ENCODE measurements at places on chromosomes 11 and 22.

DNA sequence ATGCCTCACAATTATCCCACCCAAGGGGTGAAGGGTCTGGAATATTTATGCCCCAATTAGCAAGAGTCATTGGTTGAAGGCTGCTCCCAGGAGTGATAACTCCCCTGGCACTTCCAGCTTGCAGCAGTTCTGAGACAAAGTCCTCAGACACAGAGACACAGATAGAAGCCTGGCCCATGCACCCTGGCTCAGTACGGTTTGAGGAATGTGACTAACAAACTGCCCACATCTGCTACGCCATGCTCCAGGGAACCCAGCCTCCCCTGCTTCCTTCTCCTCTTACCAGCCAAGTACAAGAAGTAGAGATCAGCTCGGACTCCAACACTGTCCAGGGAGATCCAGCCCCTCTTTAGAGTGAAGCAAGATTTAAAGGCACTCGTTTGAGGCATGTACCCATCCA is 48.5 kb upstream of the BMAL1 start:
- H3K4me3 ChIP-seq: no peak overlapping the region
- H3K27ac ChIP-seq: no peak overlapping the region
- no peaks in the 10 kb centered on the region for H3K27me3 ChIP-seq
- peaks cover 8% of the 10 kb centered on the region for H3K4me1 ChIP-seq
- no peaks in the 10 kb centered on the region for H3K36me3 ChIP-seq

- H3K36me3 ChIP-seq: no peaks in the 10 kb centered on the region
- no peak overlapping the region for H3K27ac ChIP-seq
- H3K27me3 ChIP-seq: no peaks in the 10 kb centered on the region
- H3K4me1 ChIP-seq: no peaks in the 10 kb centered on the region
- H3K4me3 ChIP-seq: no peak overlapping the region
Observed at GRCh38 chr11:113796663-113797259, 17.2 kb downstream of the CLDN25 start.

- H3K4me3 ChIP-seq: no peak overlapping the region
- no peaks in the 10 kb centered on the region for H3K36me3 ChIP-seq
- no peaks in the 10 kb centered on the region for H3K27me3 ChIP-seq
- H3K27ac ChIP-seq: no peak overlapping the region
- no peak for DNase-seq
Observed at GRCh38 chr11:96088914-96089313, 165.0 kb upstream of the MTMR2 start.

DNA sequence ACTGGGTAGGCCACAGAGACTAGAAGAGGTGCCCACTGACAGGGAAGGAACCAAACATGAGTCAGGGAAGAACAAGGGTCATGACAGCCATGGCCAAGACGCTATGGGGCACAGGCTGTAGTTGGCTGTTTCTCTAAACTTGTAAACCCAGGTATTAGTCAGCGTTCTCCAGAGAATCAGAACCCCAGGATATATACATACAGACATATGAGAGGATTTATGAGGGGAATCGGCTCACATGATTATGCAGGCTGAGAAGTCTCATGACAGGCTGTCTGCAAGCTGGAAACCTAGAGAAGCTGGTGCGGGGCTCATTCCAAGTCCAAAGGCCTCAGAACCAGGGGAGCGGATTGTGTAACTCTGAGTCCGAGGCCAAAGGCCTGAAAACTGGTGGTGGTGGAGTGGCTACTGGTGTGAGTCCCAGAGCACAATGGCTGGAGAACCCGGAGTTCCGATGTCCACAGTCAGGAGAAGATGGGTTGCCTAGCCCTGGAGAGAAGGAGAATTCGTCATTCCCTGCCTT is 29.7 kb upstream of the CD81 start:
- H3K4me1 ChIP-seq: no peaks in the 10 kb centered on the region
- H3K27ac ChIP-seq: no peak overlapping the region
- no peaks in the 10 kb centered on the region for H3K27me3 ChIP-seq
- no peak overlapping the region for H3K4me3 ChIP-seq

DNA sequence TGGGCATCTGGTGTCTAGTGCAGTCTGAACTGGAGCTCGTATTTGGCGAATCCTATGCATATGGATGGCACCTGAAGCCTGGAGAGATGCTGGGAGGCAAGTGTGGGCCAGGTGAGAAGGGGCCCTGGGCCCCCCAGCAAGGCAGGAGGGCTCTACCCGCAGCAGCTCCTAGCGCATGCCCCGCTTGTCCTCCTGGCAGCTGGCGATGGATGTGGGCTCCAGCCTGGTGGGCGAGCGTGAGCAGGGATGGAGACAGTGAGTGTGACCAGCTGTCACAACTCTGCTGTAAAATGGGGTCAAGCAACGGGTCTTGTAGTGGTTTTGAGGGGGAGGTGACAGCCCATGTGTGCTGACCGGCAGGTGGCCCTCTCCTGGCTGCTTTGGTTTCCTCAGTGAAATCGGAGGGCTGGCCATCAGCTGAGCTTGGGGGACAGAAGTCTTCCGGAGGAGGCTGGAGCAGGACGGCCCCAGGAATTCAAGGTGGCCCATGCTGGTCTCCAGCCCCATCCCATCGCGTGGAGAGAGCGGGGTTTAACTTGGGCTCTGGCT is 12.0 kb downstream of the FRMD8 start:
- no peaks in the 10 kb centered on the region for H3K27me3 ChIP-seq
- no peaks in the 10 kb centered on the region for H3K36me3 ChIP-seq

- H3K27me3 ChIP-seq: no peaks in the 10 kb centered on the region
- no peak overlapping the region for H3K27ac ChIP-seq
- no peak for DNase-seq
- no peaks in the 10 kb centered on the region for H3K4me1 ChIP-seq
- H3K36me3 ChIP-seq: no peaks in the 10 kb centered on the region
Observed at GRCh38 chr11:117837791-117838190, 13.2 kb upstream of the FXYD2 start.

- H3K27ac ChIP-seq: no peak overlapping the region
- no peaks in the 10 kb centered on the region for H3K4me1 ChIP-seq
- H3K36me3 ChIP-seq: peaks cover 7% of the 10 kb centered on the region
- no peak overlapping the region for H3K4me3 ChIP-seq
- no peak for DNase-seq
Observed at GRCh38 chr11:116762132-116762531, 10.7 kb downstream of the BUD13 start.

DNA sequence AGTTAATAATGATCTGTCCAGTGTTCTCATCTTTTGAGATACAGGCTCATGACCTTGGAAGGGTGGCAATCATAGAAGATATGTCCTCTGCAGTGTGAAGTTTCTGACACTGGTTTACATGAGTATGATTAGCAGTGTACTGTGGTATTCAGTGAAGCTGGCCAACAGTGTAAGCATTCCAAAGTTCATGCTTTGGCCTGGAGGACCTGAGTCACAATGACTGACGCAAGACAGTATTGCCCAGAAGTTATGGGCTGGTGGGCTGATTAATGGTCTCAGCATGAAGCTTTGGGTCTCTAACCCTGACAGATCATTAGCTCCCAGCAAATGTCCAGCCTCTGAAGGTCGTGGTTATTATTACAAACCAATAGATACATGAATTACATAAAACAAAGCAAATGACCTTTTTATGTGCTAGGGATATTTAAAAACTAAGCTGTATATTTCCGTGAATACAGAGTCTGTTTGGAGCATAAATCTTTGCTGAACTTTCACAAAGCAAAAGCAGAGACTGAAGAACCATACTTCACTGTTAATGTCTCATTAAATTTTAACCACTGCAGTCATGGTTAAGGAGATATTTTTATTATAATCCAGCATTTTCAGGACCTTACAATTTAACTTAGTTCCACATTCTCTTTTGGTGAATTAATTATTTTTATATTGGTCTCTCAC is 28.3 kb upstream of the USP47 start:
- H3K27me3 ChIP-seq: no peaks in the 10 kb centered on the region
- DNase-seq: no peak
- no peaks in the 10 kb centered on the region for H3K4me1 ChIP-seq
- no peak overlapping the region for H3K4me3 ChIP-seq
- H3K27ac ChIP-seq: no peak overlapping the region

DNA sequence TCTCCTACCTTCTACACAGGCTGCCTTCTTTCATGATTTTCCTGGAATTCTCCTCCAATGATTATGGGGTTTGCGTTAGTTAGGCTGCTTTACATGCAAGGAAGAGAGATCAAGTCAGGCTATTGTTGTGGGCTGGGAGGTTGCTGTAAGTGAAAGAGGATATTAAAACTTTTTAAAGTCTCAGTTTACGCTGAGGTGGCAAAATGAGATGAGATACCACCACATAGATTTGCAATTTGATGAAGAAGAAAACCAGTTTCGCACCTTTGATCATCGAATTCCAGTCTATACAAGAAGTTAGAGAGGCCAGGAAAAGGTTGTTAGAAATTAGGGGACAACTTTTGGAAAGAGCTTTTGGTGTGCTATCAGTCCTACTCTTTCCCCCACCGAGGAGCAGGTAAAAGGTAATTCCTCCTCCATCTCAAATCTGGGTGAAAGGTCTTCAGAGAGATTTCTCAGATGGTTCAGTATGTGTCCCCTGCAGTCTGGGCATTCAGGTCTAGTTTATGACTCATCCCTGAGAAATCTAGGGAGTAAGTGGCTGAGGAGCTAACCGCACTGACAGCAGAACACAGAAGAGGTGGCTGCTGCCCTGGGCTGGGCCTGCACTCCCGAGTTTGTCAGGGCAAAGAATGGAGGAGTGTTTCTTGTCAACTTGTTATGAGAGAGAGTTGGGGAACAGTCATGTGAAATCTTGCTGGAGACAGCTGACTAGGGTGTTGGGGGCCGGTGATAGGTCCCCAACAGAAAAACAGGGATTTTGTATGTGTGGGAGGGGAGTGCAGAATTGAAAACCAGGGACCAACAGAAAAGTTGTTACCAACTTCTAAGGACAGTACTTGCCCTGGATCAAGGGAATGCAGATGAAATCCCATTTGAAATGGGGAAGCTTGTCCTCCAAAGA is 34.7 kb downstream of the CCDC83 start:
- no peaks in the 10 kb centered on the region for H3K27me3 ChIP-seq
- peaks cover 8% of the 10 kb centered on the region for H3K4me1 ChIP-seq
- H3K4me3 ChIP-seq: no peak overlapping the region
- no peak for DNase-seq
- H3K27ac ChIP-seq: no peak overlapping the region

DNA sequence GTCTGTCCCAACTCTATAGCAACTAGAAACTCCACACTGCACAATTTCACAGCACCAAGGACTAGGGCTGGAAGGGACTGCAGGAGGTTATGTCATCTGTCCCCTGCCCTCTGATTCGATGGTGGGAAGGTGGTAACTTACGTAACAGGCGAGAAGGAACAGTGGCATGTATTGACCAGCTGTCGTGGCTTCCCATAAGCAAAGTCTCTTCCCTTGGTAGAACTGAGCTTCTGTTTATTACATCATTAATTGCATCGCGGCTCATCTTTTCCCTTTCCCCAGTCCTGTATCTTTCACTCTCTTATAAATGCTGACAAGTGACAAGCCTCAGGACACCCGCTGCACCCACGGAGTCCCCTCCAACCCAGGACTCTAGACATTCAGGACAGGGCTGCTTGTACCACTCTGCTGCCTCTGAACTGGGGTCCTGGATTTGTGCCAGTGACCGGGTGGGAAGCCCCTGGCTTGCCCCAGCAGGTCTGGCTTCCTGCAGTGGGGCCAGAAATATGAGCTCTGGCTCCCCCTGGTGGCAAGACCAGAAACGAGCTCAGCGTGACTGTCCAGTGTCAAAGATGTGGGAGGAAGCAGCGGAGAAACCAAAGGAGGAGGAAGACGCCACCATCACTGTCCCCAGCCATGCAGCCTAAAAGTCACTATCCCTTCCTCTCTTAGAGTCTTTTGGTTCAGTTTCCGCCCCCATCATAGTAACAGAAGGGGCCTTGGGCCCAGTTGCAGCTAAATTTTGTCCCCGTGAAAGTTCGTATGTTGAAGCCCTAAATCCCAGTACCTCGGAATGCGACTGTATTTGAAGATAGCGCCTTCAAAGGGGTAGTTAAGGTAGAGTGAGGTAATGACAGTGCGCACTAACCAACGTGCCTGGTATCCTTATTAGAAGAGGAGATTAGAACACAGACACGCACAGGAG is 84.5 kb downstream of the ISX start:
- no peak overlapping the region for H3K4me3 ChIP-seq
- no peaks in the 10 kb centered on the region for H3K36me3 ChIP-seq
- peaks cover 7% of the 10 kb centered on the region for H3K27me3 ChIP-seq
